Motor neuron (in vitro differentiated cells): ENCODE measurements at places on chromosomes 1 and 21. TPM values are rescaled to one million over a fixed set of nuclear protein-coding genes. Genes with fewer than 3 reads are reported as not detected.
A peak's percentile ranks its signal among the peaks of the same experiment; 100 is the strongest.

The L1TD1 gene
- 6.9 and 7.3 TPM in 2 replicates for total RNA-seq

The VTCN1 gene
- 0.96 TPM in 1 of 2 replicates, not detected in the other for total RNA-seq

DNA sequence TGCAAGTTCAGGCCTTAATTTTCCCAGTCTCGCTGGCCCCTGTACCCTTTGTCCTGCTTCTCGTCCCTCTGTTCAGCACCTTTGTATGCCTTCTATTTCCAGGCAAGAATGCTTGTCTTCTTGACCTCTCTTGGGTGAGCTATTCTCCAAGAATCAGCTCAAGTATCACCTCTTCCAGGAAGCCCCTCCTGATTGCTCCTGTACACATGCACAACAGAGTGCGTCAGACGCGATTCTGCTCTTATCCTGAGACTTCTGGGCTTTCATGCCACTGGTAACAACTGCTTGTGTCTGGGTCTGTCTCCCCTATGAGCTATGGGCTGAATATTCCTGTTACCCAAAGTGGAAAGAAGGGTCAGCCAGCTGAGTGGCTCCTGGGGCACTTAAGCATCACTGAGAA lies 170.8 kb downstream of the GRIK3 start:
- no peak for ATAC-seq

The LSM10 gene
- 33.8 and 61.8 TPM in 2 replicates for total RNA-seq

DNA sequence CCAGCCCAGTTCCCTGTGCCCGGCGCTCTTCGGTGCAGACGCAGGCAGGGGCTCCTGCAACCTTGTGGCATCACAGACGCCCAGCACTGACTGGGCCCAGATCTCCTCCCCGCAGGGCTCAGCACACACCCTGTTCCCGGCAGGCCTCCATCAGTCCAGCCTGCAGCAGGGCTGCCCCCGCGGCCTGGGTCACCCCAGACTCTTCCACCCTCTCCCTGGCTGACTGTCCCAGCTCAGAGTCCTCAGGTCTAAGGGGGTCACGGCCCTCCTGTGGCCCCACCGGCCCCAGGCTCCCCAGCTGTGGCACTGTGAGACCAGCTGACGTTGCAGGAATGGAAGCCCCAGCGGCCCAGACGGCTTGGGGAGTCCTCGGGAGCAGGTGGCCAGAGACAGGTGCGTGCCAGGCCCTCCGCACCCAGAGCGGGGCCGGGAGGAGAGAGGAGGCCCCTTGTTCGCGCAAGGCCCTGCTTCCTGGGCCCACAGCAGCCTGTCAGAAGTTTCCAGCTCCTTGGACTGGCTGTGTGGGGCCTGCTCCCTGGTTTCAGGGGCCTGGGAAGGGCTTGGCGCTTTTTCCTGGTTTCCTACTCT lies 4.2 kb downstream of the B3GALT6 start:
- ATAC-seq, result no peak

- ATAC-seq, result no peak
Observed at GRCh38 chr1:223815865-223816264, 29.9 kb downstream of the TP53BP2 start.

GRCh38 chr1:201818971-201819750 lies 9.8 kb upstream of the IPO9 start:
- no peak for ATAC-seq

The UBE2U gene
- 0.29 and 0.47 TPM in 2 replicates for total RNA-seq

The SPRR2F gene
- 2.4 TPM in 1 of 2 replicates, not detected in the other for total RNA-seq

The NPR1 gene
- 0.78 and 0.85 TPM in 2 replicates for total RNA-seq

The DMRTA2 gene
- 0.10 and 0.23 TPM in 2 replicates for total RNA-seq

GRCh38 chr1:234532503-234532922 lies 53.5 kb upstream of the TARBP1 start:
- no peak for ATAC-seq

The FMO1 gene
- 0.19 TPM in 1 of 2 replicates, not detected in the other for total RNA-seq

The PATJ gene
- 2.7 and 3.7 TPM in 2 replicates for total RNA-seq

DNA sequence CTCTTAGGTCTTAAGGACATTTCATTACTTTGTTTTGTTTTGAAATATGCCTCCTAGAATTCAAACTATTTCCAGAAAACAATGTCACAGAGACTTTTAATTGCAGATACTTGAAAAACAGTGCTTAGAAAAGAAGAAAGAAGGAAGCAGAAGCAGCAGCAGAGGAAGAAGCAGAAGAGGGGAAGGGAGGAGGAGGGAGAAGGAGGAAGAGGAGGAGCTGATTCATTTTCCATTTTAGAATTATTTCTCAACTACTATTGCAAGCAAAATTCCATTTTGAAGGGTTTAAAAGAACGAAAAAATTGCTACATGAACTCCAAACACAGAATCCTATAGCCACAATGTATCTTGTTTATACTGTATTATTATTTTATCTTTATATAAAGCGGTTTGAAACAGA lies 13.9 kb downstream of the RC3H1 start:
- no peak for ATAC-seq

The GBP2 gene
- 0.05 and 0.44 TPM in 2 replicates for total RNA-seq

GRCh38 chr1:178379807-178380206 lies 117.0 kb downstream of the CLEC20A start:
- no peak for ATAC-seq

GRCh38 chr1:85196358-85196757 lies 4.5 kb downstream of the SYDE2 start:
- ATAC-seq, result no peak

- ATAC-seq, result peak; percentile 61
Observed at GRCh38 chr21:43585924-43586413, 73.3 kb downstream of the HSF2BP start.

The MRPL55 gene
- 93.9 and 94.0 TPM in 2 replicates for total RNA-seq

The PUM1 gene
- 79.5 and 113 TPM in 2 replicates for total RNA-seq

The HRNR gene
- total RNA-seq, result 0.24 and 0.30 TPM in 2 replicates

DNA sequence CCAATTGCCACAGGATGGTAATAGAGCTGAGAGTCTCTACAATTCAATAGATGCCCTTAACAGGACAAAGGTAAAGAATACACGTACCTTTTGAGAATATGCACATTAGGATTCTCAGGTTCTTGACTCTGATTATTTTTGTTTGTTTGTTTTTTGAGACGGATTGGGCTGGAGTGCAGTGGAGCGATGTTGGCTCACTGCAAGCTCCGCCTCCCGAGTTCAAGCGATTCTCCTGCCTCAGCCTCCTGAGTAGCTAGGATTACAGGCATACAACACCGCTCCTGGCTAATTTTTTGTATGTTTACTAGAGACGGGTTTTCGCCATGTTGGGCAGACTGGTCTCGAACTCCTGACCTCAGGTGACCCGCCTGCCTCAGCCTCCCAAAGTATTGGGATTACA lies 48.4 kb downstream of the TIAM1 start:
- ATAC-seq, result no peak

GRCh38 chr1:218101409-218101808 lies 183.7 kb upstream of the RRP15 start:
- no peak for ATAC-seq

GRCh38 chr1:231318015-231318355 lies 19.7 kb downstream of the EXOC8 start:
- no peak for ATAC-seq

GRCh38 chr1:153422450-153423068 lies 6.2 kb downstream of the S100A7A start:
- peak; percentile 78 for ATAC-seq

GRCh38 chr1:222335586-222335985 lies 212.3 kb downstream of the HHIPL2 start:
- no peak for ATAC-seq

DNA sequence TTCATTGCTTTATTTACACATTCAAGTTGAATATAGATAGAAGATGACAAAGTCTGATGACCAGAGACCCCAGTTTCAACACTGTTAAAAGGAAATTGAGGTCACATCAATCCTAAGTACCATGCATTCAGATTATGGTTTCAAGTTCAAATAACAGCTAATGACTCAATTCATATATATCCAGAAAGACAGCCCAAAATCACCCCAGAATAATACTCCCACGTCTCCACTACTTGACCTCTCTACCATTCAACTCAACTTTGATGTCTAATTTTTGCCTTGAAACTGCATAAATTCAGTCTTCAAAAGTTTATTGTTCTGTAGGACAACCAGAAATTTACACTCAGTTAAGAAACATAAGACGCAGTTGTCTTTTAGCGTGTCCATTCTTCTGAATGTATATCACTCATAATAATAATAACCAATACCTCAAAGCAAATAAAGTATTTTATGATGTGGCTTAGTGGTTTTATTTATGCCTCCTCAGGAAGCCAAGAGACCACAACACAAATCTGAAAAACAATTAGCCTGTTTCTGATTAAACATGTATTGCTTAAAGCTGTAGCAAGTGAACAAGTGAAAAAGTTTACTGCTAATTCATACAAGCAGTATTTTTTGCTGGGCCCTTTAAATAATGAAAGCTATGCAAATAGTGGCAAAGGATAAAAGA lies 569.0 kb downstream of the LTN1 start:
- ATAC-seq, result no peak

- ATAC-seq, result peak; percentile 97
Observed at GRCh38 chr1:238088560-238089290, 198.0 kb upstream of the ZP4 start.

GRCh38 chr1:27144920-27145661 lies 9.8 kb downstream of the SLC9A1 start:
- peak; percentile 19 for ATAC-seq

The REG4 gene
- total RNA-seq, result 0.85 TPM in 1 of 2 replicates, not detected in the other

The MARK1 gene
- total RNA-seq, result 37.2 and 42.9 TPM in 2 replicates

DNA sequence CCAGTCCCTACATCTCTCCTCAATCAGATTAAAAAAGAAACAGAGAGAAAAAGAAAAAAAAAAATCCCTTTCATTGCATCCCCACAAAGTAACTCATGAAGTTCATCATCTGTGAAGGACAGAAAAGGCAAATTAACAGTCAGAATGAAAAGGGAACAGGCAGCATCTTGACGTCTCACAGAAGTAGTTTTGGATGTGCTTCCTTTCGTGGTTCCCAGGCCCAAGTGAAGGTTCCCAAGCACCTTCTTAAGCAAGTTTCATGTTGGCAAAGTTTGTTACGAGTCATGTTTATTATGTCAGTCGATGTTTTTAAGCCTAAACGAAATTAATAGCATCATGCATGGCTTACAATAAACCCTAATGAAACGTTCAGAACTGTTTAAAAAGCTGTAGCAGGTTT lies 475.2 kb downstream of the SETD4 start:
- no peak for ATAC-seq

GRCh38 chr1:85576266-85576641 lies 4.3 kb upstream of the CCN1 start:
- no peak for ATAC-seq

The CTTNBP2NL gene
- 29.3 and 31.0 TPM in 2 replicates for total RNA-seq

The TATDN3 gene
- total RNA-seq, result 18.6 and 18.9 TPM in 2 replicates

DNA sequence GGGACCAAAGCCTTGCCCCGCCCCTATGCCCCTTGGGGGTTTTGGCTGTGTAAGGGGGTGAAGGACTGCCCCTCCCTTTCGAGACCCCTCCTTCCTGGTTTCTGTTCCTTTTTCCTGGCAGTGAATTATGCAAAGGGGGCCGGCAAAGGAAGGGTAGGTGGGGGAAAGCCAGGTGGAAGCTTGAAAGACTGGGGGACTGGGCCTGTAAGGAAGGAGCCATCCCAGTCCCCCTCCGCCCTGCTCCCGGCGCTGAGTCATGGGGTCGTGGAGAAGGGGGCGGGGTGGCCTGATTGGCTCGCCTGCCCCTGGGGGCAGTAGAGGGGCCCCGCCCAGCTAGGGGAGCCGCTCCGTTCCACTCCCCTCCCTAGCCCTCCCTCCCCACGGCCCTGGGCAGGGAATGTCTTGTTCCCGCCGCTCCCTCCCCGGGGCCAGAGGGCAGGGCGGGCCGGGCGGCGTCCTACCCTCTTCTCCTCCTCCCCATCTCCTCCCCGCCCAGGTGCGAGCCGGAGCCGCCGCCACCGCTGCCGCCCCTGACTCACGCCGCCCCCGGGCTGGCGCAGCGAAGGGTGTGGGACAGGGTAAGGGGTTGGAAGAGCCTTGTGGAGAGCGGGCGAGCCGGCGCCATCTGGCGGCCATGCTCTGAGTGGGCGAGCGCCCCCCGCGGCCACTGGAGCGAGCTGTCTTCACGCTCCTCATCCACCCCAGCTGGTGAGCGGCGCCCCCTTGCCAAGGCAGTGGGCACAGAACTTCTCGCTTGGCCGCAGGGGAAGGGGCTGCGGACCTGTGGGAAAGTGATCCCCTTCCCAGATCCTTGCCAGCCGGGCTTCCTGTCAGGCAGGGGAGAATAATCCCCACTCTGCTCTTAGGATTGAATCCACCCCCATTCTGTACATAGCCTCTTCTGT lies 14.7 kb downstream of the ZBTB7B start:
- ATAC-seq, result peak; percentile 91

The TNFRSF14 gene
- 0.50 and 1.5 TPM in 2 replicates for total RNA-seq
